ENCODE measurements at places on chromosomes 3 and 15.

GRCh38 chr3:468172-468571, 271.6 kb downstream of the CHL1 start:
- DNase-seq, result peak; percentile 14

DNA sequence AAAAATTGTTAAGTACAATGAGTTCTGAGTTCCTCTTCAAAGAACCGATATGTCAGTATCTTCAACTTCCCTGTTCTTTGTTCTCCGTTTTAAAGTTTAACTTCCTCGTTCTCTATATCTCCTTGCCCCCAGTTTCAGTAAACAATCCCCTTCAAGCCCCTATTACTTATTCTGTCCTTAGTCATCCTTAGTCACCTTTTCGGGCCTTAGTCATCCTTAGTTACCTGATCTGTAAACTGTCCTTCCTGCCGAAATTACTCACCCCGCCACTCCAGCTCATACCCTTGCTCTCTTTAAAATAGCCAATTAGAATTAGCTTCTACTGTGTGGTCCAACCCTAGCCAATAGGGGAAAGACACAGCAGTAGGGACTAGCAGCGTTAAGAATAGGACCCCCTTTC, 1165.6 kb downstream of the NSUN3 start:
- peak; percentile 2 for DNase-seq

- no peak for DNase-seq
These were observed 62.9 kb downstream of the SERPINI1 start for GRCh38 chr3:167798443-167798842.

DNA sequence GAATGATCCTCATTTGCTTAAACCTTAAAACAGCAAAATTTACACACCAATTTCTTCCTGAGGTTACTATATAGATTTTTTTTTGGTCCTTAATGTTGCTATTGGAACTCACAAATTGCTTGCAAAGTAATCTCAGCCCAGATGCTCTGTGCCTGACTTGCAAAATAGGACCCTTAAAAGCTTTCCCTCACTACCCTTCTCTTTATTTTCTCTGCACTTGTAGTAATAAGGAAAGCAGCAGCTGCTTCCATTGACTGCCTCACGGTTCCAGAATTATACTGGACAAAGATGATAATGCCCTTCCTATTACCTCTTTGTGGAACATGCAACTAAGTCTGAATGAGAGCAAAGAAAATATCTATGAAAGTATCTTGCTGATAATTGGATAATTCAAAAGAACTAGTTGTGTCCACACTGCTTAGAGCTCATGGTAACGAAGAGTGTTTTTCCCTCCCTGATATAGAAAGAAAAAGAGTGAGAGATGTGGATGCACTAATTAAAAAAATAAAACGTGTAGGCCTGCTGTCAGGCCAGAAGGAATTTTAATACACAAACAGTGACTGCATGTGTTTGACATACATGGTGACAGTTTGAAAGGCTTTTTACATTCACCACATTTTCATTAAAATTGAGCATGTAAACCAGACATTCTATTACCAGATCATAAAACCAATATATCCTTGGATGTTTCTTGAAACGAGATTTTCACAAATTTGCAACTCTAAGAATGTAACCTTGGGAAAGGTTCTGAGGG, 783.1 kb downstream of the GBE1 start:
- DNase-seq, result no peak

DNA sequence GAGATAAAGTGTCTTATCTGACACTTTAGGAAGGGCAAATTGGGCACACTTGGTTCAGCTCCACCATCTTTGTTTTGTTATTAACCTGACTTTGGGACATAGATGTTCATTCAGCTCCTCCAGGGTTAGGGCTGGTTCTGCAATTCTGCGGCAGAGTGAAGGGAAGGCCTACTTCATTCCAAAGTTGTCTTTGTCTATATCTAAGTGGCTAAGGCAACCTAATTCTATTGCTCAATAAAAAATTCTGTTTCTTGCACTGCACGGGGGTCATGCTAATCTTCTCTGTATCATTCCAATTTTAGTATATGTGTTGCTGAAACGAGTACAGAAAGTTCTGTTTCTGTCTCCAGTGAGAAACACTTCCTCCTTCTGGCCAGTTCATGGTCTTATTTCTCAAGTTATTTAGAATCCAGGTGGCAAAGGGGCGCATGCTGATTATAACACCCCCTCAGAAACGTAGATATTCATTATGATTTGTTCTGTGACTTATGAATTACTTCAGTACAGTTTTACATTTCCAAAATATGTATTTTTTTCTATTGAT, 53.5 kb downstream of the PFN2 start:
- DNase-seq, result no peak

GRCh38 chr3:189121092-189121491, 50.7 kb upstream of the TPRG1 start:
- no peak for DNase-seq

DNA sequence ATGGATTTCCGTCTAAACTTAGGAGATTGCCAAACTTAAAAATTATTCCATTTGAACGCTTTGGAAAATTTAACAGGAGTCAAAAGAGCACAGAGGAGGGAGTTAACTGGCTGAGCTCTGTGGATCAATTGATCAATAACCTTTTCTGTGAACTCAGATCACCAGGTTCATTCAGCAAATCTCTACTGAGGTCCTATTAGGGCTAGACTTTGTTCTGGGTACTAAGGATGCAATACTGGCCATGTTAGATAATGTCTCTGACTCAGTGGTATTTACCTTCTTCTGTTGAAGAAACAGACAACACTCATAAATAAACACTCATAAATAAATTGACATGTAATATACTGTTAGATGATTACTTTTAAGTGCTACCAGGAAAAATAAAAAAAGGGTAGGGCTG, 323.4 kb upstream of the SUCLG2 start:
- DNase-seq, result no peak

- no peak for DNase-seq
These were observed 107.2 kb downstream of the CHST2 start for GRCh38 chr3:143226678-143227291.

DNA sequence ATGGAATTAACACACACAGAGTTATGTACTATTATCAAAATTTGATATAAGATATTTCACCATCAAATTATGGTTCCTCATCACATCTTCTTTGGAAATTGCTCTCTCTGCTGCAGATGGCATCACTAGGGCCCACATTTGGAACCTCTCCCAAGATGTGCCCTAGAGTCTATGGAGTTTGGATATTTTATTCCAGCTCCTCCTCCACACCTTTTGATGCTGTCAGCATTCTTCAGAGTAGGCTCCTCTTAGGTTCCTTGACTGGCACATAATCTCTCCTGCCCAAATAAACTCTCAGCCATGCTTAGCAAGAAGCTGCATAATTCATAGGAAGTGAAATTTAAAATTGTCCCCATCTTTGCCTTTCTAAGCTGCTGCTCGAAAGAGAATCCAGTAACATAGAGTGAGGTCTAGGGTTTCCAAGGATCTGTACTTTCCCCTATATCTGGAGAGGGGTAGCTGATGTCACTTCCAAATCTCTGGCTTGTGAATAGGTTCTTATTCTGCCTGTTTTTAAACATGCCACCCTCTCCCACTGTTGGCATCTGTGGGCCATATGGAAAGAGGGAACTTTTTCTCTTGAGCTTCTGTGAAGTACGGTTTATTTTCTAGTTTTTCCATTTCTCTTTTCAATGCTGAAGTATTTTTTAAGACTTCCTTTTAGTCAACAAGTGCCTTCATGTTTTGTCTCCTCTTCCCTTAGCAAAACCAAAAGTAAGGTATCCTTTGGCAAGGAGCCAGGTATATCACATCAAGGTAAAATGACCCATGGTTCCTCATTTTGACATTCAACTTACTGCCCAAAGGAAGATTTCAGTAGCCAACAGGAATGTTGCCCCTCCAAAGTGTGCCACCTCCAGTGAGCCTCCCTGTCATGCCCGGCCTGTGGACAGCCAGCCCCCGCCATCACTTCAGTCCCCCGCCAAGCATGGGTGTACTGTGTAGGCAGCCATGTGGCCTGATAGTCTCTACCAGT, 75.3 kb upstream of the C2CD4B start:
- no peak for DNase-seq

- no peak for DNase-seq
These were observed 101.8 kb downstream of the STT3B start for GRCh38 chr3:31634476-31634875.

DNA sequence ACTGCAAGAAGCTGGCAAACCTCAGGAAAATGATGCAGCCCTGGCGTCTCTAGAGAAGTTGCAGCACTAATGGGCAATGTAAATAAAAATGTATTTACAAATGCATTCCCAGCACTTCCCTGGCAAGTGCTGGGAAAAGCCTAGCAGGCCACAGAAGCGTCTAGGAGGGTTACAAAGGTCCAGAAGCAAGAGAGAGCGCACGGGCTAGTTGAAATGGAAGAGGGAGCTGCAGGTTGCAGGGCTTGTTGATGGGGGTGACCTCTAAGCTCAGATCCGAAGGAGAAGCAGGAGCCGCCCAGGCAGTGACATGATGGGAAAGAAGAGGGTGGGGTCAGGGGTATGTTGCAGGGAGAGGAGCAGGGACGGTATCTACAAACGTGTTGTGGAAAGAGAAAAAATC, 2.7 kb upstream of the KNL1 start:
- DNase-seq, result no peak

DNA sequence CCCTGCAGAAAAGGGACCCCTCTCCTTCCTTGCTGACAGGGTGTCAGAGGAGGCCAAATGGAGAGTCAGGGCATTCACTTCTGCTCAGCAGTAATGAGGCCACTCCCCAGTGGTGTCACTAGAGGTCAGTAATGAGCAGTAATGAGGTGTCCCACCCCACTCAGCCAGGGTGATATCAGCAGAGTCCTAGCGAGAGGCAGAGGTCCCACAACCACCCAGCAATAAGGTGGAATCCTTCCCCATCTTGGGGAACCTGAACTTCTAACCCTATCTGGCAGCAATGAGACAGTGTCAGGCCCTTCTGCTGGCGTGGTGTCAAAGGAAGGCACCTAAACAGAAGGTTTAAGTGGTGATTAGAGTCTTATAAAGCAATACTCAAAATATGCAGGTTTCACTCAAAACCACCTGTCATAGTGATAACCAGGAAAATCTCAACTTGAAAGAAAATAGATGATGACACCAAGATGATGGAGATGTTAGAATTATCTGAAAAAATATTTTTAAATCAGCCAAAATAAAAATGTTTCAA, 12.9 kb downstream of the OCA2 start:
- DNase-seq, result peak; percentile 67

DNA sequence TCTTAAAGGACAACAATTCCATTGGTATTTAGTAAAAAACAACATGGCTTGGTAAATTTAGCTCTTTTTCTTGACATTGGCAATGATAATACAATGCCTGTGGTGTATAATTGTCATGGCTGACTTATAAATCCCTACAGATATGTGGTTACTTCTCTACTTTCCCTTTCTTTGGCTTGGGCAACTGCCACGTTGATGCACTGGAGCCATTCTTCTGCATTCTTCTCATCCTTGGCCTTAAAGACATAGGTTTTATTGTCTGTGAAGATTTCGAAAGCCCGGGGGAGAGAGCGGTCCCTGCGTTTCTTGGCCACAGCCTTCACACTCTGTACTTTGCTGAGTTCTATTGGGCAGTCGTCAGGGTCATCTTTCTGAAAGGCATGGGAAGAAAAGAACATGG, 101.1 kb upstream of the CCNL1 start:
- DNase-seq, result peak; percentile 51

DNA sequence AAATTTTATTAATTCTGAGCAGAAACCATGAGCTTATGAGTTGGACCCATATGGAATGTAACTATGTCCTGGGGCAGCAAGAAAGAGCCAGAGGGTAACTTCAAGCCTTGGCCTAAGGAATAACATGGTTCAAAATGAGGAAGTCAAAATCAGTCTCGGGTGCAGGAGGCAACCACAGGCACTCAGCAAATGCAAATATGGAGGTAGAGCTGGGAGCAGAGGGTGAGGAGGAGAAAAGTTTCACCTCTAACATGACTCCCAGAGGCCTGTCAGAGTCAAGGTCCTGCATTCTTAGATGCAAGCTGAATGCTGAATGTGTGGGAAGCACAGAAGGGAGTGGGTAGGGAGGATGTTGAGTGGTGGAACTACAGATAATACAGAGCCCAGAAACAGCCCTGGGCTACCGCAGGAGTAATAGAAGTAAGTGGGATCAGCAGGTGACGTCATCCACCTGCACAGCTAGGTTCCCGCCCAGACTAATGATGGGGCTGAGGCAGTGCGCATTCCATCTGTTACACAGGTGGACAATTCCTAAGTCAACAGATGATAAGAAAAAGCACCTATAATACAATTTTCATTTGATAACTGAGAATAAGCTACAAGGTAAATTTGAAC, 279.8 kb upstream of the ARRDC4 start:
- DNase-seq, result peak; percentile 12

DNA sequence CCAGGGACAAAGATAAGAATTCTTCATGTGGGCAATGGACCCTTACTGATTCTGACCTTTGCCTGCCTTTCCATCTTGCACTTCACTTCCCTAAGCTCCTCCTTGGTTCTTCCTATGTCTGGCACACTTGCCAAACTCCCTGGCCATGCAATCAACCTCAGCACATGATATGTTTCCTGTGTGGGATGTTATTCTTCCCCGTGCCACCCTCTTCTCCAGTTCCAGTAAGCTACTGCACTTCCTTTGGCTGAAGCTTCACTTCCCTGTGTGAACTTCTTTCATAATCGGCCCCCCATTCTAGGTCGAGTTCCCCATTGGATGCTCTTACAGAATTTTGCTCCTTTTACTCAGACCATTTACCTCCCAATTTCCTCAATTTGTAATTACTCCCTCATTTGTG, 10.7 kb upstream of the TASOR start:
- DNase-seq, result peak; percentile 43

GRCh38 chr15:44662478-44663409, 718 bp downstream of the SPG11 start:
- peak; percentile 87 for DNase-seq

GRCh38 chr15:68481321-68481720, 49.4 kb upstream of the ITGA11 start:
- DNase-seq, result no peak

DNA sequence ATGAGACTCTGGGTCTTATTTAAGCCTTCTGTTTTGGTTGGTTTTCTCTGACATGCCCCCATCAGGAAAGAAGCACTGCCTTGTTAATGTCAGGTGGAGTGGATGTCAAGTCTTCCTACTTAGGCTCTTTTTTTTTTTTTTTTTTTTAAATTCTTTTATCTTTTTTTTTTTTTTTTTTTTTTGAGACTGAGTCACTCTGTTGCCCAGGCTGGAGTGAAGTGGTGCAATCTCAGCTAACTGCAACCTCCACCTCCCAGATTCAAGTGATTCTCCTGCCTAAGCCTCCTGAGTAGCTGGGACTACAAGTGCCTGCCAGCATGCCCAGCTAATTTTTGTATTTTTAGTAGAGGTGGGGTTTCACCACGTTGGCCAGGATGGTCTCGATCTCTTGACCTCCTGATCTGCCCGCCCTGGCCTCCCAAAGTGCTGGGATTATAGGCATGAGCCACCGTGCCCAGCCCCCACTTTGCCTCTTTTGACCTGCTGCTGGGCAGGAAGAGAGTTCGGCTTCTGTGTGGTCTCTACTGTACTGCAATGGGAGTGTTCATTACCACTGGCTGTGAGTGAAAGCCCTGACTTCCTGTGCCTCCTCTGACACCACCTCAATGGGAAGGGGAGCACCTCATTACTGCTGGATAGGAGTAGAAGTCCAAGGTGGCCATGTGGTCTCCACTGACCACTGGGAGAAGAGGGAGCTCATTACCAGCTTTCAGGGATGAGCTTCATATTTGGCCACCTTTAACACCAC, 10.9 kb downstream of the CTDSPL start:
- DNase-seq, result no peak

All from NB4 (cell line).